Right ventricle myocardium inferior (tissue), 1 donor: ENCODE measurements at places on chromosomes 5 and 9. TPM values are rescaled to one million over a fixed set of nuclear protein-coding genes. Genes with fewer than 3 reads are reported as not detected.

The LCN1 gene
- not detected for total RNA-seq

The PDZD2 gene
- 59.4 TPM for total RNA-seq

The MYMK gene
- total RNA-seq, result not detected

The SPINK5 gene
- total RNA-seq, result 1.1 TPM

The LCN15 gene
- total RNA-seq, result 0.46 TPM

The SH3GLB2 gene
- total RNA-seq, result 32.4 TPM

The LCN9 gene
- not detected for total RNA-seq

The SLC6A18 gene
- total RNA-seq, result not detected

The HARS1 gene
- total RNA-seq, result 35.9 TPM

The SPATA31C1 gene
- not detected for total RNA-seq

The SHISAL2B gene
- total RNA-seq, result not detected

The PKD2L2 gene
- total RNA-seq, result 0.81 TPM

The MTREX gene
- 61.4 TPM for total RNA-seq

The MUSK gene
- 1.0 TPM for total RNA-seq

The NR5A1 gene
- total RNA-seq, result not detected

DNA sequence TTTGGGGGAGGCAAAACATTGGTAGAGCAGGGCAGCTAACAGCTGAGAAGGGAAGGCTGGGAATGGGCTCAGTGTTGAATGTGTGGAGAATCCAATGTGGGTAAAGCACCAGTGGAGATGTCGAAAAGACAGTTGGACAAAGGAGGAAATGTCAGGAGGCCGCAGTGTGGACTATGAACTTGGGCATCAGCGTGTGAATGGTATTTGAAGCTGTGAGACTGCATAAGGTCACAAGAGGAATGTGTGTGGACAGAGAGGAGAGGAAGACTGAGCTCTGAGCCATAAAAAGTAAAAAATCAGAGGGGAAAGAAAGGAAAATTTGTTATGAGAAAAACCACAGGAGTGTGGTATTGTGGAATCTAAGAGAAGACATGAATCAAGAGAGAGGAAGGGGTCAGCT is 99.4 kb upstream of the ADAMTS16 start:
- DNase-seq, result no peak

GRCh38 chr5:172163346-172163745 is 24.7 kb downstream of the STK10 start:
- peak; percentile 70 for DNase-seq

- DNase-seq, result no peak
Observed at GRCh38 chr5:42668254-42668653, 88.4 kb upstream of the CCDC152 start.

DNA sequence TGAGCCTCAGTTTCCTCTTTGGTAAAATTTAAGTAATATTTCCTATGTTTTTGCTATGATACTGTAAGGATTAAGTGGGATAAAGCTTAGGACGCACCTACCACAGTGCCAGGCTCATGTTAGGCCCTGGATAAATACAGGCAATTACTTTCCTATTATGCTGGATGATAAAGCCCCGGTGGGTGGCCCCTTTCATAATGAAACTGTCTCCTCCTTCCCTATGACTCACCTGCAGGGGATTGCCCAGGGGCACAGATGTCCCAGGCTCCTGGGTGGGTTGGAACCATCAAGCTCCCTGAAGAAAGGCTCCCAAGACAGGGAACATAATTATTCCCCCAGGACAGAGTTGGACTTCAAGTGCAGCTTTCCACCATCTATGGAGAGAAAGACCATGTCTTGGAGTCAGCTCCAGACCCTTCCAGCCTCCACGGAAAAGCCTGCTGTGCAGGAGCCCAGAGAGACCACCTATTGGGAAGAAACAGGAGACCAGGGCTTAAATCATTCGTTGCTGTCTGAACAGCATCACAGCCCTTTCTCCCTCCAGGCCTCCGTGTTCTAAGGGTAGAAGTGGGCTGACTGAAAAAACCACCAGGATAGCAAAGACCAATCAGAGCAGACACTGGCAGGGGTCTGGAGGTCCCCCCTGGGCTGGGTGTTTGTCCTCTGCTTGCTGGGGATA is 43.2 kb upstream of the FOXE1 start:
- DNase-seq, result no peak

- no peak for DNase-seq
Observed at GRCh38 chr9:114677418-114677817, 4.6 kb downstream of the TEX48 start.

DNA sequence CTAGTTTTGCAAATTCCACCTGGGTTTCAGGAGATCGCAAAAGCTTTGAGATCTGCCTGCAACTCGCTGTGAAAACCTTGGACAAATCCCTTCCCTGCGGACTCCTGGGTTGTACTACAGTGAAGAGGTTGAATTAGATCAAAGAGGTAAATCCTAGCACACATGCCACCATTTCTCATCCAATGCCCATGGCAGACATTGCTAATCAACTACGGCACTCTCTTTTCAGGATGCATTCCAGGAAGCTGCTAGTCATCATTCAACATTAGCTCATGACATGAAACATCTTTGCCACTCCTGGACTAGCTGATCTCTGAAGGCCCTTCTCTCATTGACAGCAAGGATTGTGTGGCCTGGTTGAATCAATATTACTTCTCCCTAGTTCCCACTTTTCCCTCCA is 46.1 kb downstream of the PCDH1 start:
- DNase-seq, result no peak

- DNase-seq, result no peak
Observed at GRCh38 chr5:155029240-155029639, 15.7 kb downstream of the KIF4B start.

DNA sequence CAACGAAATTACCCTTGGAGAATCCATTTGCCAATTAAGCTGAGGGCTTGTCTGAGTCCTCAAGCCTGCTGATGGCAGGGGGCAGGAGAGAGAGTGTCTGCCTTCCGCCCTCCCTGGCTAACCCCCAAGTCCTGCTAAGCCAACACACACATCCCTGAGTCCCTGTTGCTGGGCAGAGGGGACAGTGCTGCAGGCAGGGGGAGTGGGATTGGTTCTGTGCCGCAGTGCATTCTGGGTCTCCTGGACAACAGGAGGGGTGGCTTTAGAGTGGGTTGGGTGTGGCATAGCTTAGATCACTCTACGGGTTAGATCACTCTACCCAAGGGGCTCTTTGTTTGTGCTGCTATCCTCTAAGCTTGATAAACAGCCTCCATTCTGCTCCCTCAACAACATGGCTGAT is 427.7 kb downstream of the CDK5RAP2 start:
- DNase-seq, result no peak

DNA sequence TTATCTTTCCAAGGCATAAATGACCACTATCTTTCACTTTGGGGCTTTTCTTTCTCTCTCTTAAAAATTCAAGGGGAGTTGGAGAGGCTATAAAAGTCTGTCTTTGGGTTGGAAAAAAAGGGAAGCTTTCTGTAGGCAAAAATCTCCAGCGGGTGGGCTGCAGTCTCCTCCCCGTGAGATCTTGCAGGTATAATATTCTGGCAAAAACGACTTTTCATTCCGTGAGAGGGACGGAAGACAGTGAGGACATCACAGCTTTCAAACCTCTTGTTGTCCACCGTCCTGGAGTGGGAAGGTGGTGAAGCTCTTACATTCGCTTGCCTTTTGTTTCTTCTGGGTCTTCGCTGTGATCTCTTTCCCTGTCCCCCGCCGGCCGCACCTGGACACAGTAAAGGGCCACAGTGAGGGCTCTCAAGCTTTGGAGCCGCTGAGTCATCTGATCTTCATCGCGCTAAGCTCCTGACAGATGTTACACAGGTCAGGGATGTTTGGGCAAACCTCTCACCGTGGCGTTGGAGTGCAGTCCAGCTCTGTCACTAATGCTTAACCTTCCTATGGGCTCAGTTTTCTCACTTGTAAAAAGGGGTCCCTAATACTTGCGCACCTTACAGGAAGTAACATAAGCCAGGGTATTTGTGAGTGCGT is 61.9 kb upstream of the MEGF10 start:
- peak; percentile 13 for DNase-seq

- DNase-seq, result no peak
Observed at GRCh38 chr5:154437281-154437965, 8.4 kb upstream of the SAP30L start.

DNA sequence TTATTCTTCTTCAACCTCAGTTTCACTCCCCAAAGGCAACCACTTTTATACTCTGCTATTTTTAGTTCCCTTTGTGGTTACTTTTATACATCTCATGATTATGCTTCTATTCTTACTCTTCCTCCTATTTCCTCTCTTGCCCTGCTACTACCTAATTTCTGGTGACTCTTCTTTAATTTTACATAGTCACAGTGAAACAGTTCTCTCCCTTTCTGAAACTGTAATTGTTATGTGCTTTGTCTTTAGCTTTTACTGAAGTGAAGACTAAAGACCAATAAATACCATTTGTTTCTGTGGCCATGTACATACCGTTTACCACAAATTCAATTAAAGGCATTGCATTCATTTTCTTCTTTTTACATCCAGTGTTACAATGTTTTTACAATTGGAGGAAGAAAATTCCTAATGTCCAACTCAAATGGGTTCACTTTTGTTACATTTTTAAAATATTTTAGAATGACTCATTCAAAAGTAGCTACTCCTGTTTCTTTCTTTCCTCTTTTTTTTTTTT is 410.6 kb downstream of the PSAT1 start:
- no peak for DNase-seq

DNA sequence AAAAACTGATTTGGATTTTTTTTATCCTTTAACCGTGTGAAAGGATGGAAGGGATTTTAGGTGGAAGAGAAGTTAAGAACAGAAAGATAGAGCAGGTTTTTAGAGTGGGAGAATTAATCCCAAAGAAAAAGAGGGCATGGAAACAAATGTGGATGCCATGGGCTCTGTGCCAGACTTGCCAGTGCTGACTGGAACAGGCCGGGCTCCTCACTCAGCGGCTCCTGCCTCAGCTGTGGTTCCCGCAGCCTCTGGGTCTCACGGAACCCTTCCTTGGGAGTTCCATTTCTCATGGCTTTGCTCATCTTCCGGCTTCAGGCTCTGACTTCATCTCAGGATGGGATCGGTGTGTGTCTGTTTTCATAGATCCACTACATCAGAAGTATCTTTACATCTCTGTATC is 30.4 kb upstream of the SLC2A8 start:
- DNase-seq, result no peak

GRCh38 chr5:141757402-141757801 is 75.4 kb upstream of the ARAP3 start:
- no peak for DNase-seq

GRCh38 chr5:370311-370958 is 48.9 kb downstream of the AHRR start:
- peak; percentile 49 for DNase-seq

DNA sequence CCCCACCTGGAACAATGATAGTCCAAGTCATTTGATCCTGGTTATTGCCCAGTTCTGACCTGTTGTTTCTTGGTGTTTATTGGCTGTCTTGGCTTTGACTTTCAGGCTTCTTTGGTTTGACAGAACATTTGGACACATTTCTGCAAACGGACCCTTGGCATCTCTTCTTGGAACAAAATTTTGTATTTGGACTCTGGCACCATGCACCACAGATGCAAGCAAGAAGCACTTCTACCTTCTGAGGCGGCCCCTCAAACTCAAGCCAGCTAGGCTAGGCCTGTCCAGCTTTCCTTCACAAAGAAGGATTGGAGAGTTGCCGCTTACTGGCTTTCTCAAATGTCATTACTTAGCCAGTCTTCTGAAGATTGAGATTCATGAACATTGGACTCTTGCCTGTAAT is 23.1 kb upstream of the FGF10 start:
- DNase-seq, result no peak

DNA sequence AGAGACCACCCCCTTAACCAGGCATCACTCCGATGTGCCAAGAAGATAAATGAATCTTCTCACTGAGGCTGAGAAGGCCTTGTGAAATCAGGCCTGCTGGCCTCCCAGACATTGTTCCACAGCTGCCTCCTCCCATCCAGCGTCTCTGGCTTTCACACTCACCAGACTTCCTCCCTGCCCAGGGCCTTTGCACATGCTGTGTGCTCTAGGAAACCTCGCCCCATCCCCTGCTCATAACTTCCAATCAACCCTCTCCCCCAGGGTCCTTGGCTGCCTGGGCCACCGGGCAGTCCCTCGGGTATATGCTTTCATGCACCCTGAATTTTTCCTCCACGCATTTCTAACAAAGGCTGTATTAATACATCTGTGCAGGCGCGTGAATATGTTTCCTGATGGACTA is 58.4 kb downstream of the DUSP1 start:
- no peak for DNase-seq

DNA sequence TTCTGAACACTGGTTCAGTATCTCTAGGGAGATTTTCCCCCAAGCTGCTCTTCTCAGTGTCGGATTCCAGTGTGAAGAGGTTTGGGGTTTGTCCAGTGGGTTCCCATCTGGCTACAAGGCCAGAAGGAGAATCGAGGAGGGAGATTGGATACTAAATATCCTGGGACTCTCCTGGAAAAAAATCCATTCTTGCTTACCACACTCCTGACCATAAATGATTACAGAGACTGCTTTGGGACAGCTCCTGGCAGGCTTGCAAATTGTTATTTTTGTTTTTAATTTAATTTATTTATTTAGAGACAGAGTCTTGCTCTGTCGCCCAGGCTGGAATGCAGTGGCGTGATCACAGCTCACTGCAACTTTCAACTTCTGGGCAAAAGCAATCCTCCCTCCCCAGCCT is 4.7 kb upstream of the SUSD1 start:
- DNase-seq, result no peak

DNA sequence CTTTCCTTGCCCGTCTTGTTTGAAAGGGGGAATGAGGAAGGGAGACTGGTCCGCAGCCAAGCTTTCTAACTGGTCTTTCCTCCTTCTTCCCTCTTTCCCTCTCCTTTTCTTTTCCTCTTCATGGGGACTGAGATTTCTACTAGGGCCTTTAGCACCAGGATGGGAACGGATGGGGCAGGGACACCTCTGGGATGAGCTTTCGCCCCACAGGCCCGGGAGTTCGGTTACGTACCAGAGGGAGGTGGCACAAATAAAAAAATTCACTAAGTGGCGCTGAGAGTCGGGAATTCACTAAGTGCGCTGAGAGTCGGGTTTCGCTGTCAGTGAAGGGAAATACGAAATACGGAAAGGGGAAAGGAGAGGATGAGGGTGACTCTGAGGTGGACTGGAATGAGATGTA is 21.6 kb downstream of the BTNL9 start:
- DNase-seq, result peak; percentile 9

GRCh38 chr5:11878814-11879213 is 25.4 kb downstream of the CTNND2 start:
- no peak for DNase-seq

DNA sequence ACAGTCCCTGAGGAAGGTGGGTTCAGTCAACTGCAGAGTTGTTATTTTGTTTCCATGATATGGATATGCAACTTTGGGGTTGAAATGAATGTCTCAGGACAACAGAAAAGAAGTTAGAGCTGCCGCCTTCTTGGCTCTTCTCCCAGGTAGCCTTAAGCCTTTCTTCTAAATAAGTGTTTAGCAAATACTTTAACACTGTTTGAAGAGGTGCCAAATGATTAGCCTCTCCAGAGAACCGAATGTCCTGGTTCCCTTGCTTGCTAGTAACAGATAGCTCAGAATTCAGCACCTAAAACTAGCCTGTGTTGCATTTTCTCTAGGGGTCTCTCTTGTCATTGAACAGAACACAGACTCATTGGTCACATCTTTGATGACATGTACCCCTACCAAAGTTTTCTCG is 127.7 kb upstream of the PIK3R1 start:
- DNase-seq, result no peak
